Stimulated activated CD4-positive, alpha-beta T cell treated with anti-CD3 and anti-CD28 coated beads, TNF-alpha, amount 100 ng/mL, for 24 hours (primary cell): ENCODE measurements at places on chromosomes 2 and 18.

DNA sequence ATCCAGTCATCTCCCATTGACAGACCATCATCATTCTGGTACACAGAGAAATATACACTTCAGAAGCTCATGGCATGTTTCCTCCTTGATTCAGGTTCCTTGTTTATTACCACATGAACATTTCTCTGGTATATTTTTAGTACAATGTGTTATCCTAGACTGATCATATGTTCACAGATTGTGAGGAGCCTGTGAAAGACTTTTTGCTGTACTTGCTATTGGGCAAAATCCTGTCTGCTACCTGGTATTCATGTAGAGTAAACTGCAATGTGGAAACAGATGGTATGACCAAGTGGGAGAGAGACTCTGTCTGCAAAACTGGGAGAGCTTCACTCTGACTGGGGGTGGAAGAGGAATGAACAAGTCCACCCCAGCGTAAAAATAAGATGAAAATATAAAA lies 657.2 kb downstream of the IRS1 start:
- no peak for DNase-seq

- DNase-seq = no peak
These were observed 200.0 kb upstream of the NCKAP5 start for GRCh38 chr2:133768256-133768655.

DNA sequence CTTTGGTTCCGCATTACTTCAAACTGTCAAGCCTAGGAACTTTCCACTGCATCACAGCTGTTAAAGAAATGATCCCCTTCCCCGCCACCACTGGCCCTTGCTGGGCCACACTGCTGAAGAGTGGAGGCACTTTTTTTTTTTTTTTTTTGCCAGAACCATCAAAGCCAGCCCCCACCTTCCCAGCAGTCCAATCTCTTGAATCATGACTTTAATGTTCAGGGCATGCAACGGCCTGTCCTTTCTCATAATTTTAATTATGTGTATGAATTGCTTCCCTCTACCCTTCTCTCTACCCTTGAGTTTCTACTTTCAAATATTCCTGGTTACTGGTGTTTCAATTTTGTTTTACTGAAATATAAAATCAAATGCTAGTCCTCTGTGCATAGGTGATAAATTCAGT lies 102.1 kb upstream of the LMAN1 start:
- no peak for DNase-seq

DNA sequence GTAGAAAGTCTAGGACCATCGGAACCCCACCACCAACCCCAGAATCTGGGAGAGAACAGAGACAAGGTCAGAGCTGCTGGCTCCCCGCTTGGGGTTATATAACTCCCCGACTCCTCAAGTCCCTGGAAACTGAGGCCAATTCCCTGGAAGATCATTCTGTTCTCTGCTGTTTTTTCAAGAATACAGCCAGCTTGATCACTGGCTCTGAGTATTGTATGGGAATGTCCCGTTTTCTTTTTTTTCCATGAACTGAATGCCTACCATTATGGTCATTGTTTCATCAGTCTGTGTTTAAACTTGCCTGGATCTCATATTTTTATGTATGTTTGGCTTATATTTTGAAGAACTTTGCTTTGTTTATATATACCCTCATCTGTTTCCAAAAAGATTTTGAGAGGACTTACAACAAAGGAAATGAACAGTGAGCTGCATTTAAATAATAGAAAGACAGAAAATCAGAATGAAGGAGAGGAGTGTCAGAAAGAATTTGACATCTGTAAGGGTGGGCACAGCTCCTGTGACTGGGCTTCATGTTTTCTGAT lies 90.0 kb upstream of the ALPP start:
- DNase-seq = no peak

DNA sequence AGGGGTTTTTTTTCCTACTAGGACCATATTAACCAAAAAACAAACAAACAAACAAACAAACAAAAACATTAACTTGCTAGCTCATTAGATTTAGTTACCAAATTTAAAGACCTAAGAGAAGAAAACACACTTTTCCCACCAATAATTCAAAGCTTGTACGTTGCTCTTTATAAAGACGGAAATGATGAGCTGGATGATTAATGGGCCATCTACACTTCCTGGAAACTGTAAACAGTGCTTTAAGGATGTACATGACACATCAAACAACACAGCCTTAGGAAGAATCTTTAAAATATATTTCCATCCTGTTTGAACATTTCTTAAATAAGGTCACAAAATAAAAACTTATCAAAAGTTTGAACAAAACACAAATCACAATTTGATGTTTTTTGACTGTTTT lies 982 bp downstream of the BMP10 start:
- DNase-seq = no peak

- no peak for DNase-seq
These were observed 43.6 kb upstream of the MAP2 start for GRCh38 chr2:209380293-209380692.

GRCh38 chr2:25029183-25029554 lies 12.7 kb upstream of the EFR3B start:
- no peak for DNase-seq

DNA sequence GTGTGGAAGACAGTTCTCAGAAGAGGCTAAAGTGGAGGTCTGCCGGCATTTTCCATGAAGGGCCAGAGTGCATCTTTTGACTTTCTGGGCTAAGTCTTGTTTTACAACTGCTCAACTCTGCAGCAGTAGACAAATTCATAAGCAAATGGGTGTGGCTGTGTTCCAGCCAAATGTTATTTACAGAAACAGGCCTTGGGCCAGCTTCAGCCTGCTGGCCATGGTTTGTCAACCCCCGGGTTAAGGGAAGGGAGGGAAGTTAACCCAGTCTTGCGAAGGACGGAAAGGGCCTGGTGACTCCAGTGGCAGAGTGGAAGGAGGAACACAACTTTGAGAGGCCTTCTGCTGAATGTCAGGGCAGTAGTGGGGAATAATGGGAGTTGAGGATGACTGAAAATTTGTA lies 34.3 kb upstream of the NCKAP5 start:
- no peak for DNase-seq

DNA sequence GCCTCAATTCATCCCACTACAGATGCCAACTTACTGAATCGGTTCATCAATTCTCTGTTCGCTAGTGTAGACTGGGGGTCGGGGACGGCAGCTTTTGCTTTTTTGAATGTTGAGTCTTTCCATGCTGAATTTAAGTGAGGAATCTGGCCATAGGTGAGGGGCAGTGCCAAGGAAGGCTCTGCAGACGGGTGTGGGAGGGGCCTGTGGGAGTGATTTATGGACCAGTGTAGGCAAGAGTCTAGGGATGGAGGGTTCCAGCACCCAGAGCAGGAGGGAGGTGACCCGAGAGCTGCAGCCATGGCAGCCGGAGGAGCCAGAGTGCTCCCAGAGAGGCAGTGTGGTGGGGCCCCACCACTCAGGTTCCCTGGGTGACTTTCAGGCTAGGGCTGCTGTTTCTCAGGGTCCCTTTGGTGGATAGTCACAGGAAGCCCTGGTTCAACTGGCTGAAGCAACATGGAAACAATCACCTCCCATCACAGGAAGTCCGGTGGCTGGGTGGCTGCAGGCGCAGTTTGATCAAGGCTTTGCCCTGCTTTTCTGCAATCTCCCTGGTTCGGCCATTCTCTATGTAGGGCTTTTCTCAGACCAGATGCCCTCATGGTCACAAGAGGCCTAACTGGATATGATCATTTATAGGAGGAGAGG lies 16.9 kb upstream of the TEX44 start:
- DNase-seq = no peak
